Type B pancreatic cell (in vitro differentiated cells): ENCODE measurements at places on chromosomes 16 and 17. TPM values are rescaled to one million over a fixed set of nuclear protein-coding genes. Genes with fewer than 3 reads are reported as not detected.

Gene GNAO1
- 13.2 and 20.1 TPM in 2 replicates for total RNA-seq

Gene EPX
- not detected in 2 replicates for total RNA-seq

DNA sequence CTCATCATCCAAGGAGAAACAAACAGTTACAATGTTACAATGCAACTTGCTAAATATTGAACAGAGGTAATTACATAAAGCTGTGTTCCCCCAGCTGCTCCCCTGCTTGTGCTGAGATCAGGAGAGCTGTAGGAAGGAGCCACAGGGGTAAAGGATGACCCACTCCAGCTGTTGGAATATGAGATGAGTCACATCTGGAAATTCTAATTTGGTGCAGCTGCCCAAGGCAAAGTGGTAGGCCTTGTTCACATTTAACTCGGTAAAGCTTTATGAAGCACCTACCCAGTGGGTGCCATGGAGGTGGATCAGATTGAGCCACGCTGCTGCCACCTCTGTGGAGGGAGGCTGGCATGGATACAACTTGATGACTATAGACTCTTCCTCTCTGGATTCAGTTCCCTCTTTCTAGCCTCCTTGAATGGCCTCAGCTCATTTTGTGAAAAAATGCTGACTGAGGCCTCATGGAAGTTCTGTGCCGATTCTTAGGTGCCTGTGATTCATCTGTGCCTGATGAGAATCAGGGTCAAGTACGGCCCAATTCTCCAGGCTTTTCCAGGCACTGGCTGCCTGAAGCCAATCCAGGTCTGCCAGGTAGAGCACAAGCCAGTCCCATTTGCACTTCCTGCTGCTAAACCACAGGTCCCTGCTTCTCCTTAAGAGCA, 7.4 kb downstream of the ZNF689 start:
- no peak for DNase-seq

GRCh38 chr16:35208001-35208935, 1748.9 kb downstream of the TP53TG3F start:
- DNase-seq, result no peak

Gene EVPLL
- not detected in 2 replicates for total RNA-seq
